Fibroblast of pulmonary artery (primary cell): ENCODE measurements at places on chromosomes 5 and 9.

DNA sequence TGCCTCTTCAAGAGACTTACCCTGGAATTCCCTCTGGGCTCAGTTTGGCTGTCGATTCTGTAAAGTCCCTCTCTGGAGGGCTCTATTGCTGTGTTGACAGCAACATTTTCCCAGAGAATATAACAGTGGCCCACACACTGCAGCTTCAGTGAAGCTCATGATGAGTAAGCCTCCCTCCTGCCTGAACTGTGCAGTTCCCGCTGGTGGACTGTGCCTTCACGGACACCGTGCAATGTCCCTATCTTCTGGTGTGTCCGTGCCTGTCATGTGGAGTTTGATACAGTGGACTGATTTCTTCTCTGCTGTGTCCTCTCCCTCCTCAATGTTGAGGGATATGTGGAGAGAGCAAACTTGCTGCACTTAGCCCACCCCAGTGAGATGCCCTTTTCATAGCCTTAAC, 109.0 kb downstream of the NTRK2 start:
- DNase-seq = no peak

DNA sequence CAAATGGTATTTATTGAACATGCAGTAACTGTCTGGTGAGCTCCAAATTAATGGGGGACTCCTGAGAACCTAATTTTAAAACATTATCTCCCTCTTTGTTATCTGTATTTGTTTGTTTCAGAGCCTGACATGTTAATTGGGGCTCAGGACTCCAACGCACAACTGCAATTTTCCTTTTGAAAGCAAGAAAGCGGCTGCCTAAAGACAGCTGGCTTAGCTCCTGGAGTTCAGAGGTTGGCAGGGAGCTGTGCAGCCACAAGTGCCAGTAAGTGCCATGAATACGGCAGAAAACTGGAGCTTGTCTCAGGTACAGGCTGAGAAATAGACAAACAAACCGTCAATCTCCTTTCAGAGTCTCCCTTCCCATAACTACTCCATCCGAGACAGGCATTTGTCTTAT, 80.9 kb downstream of the PPP2R2B start:
- no peak for DNase-seq

DNA sequence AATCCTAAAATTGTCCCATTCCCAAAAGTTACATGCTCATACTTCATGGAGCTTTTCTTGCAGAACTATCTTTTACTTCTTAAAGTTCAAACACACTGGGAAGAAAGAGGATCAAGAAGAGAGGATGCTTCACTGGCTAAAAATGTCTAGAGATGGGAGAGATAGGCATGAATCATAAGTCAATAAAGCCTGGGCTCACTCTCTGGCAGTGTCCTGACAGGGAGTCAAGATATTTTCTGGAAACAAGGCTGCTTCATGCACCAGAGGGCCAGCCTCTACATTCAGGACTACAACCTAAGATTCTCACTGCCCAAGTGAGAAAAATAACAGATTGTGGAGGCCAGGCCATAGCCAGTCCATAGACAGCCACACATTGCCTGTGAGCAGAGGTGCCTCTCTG, 1358.4 kb downstream of the EFNA5 start:
- peak; percentile 21 for DNase-seq

DNA sequence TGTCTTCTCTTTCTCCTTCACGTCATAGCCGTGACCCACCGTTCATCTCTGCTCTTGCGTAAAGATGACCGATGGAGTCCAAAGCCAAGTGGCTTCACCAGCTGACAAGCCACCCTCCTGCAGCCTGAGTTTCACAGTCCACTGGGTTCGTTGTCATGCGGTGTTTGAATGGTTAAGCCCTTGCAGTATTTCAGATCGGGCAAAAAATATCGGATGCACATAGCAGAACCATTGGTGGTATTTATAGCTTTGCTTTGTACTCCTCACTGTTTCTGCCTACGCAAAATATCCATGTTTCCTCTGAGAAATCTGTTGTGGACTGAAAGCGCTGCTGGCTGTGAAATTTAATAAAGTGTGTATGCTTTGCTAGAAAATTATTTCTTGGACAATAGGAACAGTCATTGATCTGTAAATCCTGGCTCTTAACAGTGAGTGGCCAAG, 34.5 kb upstream of the NCS1 start:
- DNase-seq = no peak

GRCh38 chr9:78685471-78685870, 388.5 kb downstream of the PSAT1 start:
- DNase-seq = no peak

DNA sequence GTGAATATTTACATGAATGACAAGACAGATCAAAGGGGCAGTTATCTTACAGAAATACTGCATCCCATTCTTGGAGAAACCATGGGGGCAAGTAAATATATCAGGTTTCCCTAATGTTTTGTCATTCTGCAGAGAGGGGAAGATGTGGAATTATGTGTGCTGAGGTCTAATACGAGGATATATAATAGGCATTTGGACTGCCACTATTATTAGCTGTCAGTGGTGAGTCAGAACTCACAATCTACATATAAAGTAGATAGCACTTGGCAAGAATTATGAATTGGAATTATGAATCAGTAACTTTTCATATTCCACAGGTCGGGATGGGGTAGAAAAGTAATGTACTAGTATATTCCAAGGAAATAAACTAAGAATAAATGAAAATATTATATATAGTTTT, 121.7 kb downstream of the GIN1 start:
- DNase-seq = peak; percentile 8

- no peak for DNase-seq
Measured at GRCh38 chr5:90640484-90641059, 82.0 kb downstream of the ADGRV1 start.
